Cortex of kidney (tissue), 1 donor: ENCODE measurements at places on chromosomes 4 and X.

DNA sequence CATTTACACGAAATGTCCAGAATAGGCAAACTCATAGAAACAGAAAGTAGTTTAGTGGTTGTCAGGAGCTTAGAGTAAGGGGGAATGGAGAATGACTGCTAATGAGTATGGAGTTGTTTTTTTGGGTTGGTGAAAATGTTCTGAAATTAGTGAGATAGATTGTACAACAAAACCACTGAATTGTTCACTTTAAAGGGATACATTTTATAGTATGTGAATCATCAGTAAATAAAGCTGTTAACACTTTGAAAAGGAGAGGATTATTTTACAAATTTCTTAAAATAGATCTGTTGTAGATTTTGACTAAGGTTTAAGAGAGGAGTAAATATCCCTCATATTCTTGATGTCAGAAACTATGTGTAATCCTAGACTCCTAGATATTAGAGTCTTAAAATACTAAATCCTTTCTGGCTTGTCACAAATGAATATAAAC lies 82.7 kb downstream of the RAPGEF2 start:
- DNase-seq = no peak

DNA sequence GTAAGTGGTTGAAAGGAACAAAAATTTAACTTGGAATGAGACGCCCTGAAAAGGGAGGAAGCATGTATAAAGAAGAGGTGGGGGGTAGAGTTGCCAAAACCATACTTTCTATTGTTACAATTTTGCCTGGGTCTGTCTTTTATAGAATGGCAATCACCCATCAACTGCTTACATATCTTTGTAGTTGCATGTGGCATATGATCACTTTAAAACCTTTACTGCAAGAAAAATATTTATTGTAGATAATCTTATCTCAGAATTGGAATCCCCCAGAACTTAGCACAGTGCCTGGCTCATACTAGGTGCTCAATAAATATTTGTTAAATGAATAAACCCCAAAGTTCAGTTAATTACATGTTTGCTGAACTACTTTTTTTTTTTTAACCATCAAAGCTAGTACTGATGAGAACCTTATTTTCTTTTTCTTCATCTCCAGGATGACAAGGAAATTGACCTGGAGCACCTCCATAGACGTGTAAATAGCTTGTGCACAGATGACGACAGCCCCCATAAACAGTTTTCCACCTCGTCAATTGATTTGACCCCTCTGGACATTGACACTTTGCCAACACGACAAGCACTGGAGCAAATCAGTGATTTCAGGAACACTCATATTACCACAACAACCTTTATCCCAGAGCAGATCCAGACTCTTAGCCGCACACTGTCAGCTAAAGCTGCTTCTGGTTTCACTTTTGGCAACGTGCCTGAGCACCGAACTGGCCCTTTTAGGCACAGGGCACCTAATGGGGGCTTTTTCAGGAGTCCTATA lies 56.7 kb upstream of the ATOH1 start:
- no peak for DNase-seq

DNA sequence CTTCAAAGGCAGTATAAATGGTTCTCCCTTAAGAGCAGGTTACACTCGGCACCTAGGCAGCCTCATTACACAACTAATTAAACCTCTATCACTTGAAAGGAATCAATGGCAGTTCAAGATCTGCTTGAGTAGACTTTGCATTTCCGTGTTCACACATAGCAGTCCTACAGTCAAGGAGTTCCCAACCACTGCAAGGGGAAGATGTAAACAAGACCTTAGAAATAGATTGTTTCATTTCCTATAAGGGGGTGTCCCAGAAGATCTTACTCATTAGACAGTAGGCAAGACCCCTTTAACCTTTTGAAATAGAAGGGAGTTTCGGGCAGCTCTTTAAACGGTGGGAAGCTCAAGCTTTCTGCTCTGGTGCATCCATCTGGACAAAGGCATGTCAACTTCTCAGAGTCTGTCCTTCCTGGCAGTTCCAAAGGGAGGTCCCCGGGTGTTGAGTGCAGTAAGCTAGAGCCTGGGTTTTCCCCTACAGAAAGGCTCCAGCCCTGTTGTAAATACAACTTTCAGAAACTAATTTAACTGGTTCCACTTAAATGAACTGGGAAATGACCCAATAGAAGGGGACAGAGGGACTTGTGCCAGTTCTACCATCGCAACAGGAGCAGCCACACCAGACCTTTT lies 150.8 kb downstream of the RBMX2 start:
- no peak for DNase-seq

- no peak for DNase-seq
These were observed 27.7 kb downstream of the YIPF7 start for GRCh38 chr4:44623676-44624075.

DNA sequence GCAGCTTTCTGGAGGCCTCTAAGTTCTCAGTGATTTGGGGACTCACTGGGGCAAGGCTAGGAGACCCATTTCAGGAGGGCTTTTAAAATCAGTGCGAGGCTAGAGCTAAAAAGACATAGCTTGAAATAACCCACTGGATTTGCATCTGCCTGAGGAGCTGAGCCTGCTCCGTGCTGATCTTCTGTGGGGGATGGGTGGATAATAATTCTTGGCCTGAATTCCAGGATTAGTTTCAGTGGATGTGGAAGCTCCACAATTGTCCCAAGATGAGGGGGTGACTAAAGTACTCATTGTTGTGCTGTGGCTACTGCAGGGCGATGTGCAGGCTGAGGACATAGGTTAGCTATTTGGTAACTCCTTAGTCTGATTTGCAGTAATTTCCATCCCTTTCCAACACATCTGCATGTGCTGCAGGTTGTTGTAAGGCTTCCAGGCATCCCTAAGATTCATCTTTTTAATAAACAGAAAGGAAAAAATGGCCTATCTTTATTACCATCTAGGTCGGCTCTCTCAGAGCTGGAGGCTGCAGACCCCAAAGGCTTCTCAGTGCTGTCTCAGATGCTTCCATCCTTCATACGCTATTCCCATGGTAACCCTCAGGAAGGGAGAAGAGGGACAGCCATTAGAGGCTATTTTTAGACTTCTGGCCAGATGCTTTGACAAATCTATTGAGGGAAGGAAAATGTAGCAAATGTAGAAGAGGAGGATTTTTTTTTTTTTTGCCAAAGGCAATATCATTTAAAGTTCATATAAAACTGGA lies 63.4 kb downstream of the GRXCR1 start:
- no peak for DNase-seq

- no peak for DNase-seq
These were observed 805.4 kb upstream of the GALNTL6 start for GRCh38 chr4:171007618-171008390.

DNA sequence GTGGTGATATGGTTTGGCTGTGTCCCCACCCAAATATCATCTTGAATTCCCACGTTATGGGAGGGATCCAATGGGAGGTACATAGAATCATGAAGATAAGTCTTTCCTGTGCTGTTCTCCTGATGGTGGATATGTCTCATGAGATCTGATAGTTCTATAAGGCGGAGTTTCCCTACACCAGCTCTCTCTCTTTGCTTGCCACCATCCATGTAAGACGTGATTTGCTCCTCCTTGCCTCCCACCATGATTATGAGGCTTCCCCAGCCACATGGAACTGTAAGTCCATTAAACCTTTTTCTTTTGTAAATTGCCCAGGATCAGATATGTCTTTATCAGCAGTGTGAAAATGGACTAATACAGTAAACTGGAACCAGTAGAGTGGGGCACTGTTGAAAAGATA lies 39.5 kb downstream of the HSD17B13 start:
- no peak for DNase-seq

GRCh38 chr4:42906891-42907759 lies 14.6 kb downstream of the GRXCR1 start:
- DNase-seq = no peak

- no peak for DNase-seq
These were observed 232.2 kb downstream of the IDS start for GRCh38 chrX:149272690-149273463.

DNA sequence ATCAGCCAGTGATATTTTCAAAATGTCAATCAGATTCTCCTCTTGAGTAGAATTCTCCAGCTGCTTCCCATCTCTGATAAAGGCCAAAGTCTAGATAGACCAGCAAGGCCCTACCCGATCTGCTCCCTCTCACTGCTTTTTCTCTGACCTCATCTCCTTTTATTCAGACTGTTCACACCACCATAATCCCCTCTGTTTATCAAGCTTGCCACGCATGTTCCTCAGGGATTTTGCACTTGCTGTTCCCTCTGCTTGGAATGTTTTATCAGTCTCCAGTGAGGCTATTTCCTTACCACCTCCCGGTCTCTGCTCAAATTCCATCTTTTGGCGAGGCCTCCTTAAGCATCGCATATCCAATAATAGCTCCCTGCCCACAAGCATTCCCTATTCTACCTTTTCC lies 20.1 kb downstream of the NOCT start:
- no peak for DNase-seq

GRCh38 chr4:13368217-13368616 lies 115.9 kb downstream of the RAB28 start:
- DNase-seq = no peak

- DNase-seq = no peak
These were observed 17.7 kb upstream of the ZIC3 start for GRCh38 chrX:137548261-137548660.

DNA sequence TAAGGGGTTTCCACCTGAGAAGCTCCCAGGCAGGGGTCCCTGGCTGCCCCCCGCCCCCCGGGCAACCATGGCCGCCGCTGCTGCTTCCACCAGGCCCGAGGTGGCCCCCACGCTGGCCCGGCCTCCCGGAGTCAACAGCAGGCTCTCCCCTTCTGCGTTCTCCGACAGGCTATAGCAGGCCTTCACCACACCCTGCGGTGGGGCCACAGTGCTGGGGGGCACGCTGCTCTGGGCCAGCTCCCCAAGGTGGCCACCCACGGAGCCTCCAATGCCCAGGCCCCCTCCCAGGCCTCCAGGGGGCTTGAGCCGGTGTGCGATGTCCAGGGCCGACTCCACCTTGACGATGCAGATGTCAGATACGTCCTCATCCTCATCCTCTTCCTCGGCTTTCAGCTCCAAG lies 72.5 kb downstream of the UBE2K start:
- DNase-seq = no peak
